Sigmoid colon (tissue), 7 donors: ENCODE measurements at places on chromosomes 5 and 9. TPM values are rescaled to one million over a fixed set of nuclear protein-coding genes. Genes with fewer than 3 reads are reported as not detected.

STOML2 gene
- 144 TPM for total RNA-seq

PDE8B gene
- 6.1 TPM for total RNA-seq

SPATA31A3 gene
- total RNA-seq = not detected

SLC6A3 gene
- total RNA-seq = not detected

SLC27A6 gene
- 0.55 TPM for total RNA-seq

ZFP2 gene
- 5.4 TPM for total RNA-seq

NSD1 gene
- total RNA-seq = 37.6 TPM

DRD1 gene
- total RNA-seq = not detected

HRH2 gene
- 2.5 TPM for total RNA-seq

PCDHGA2 gene
- total RNA-seq = 3.9 TPM

PCDHA2 gene
- 0.33 TPM for total RNA-seq

NDUFA8 gene
- total RNA-seq = 89.2 TPM

TAF11L5 gene
- total RNA-seq = not detected

ERAP2 gene
- 7.7 TPM for total RNA-seq

SEC16A gene
- total RNA-seq = 33.0 TPM

SERF1B gene
- 33.9 TPM for total RNA-seq

ANKRD55 gene
- total RNA-seq = not detected

ACTL7A gene
- total RNA-seq = not detected

PCDHGB4 gene
- 9.0 TPM for total RNA-seq

LCNL1 gene
- total RNA-seq = 0.36 TPM
